ENCODE measurements at places on chromosomes 11 and 22. TPM values are rescaled to one million over a fixed set of nuclear protein-coding genes. Genes with fewer than 3 reads are reported as not detected.

Gene UBQLN3
- total RNA-seq = not detected

Gene SCUBE2
- 0.29 TPM for total RNA-seq

Gene SPON1
- total RNA-seq = not detected

Gene DENND6B
- 3.6 TPM for total RNA-seq

Gene CCDC73
- total RNA-seq = not detected

Gene TOM1
- 12.5 TPM for total RNA-seq

Gene CEP57
- 13.7 TPM for total RNA-seq

Gene OR52I1
- not detected for total RNA-seq

Gene DDIAS
- total RNA-seq = 17.9 TPM

Gene RCOR2
- 1.2 TPM for total RNA-seq

Gene GLYAT
- not detected for total RNA-seq

Gene OR52E8
- total RNA-seq = not detected

Gene ZFTA
- 5.8 TPM for total RNA-seq

Gene OR8D1
- total RNA-seq = not detected

Gene EFCAB6
- total RNA-seq = 0.42 TPM

Gene IGSF22
- total RNA-seq = not detected

Gene VSIG10L2
- not detected for total RNA-seq

Gene CCDC89
- total RNA-seq = not detected

Gene SWAP70
- 33.5 TPM for total RNA-seq

Gene CNGA4
- total RNA-seq = 0.03 TPM

Gene AIFM3
- 3.2 TPM for total RNA-seq

Gene KBTBD4
- total RNA-seq = 19.8 TPM

Gene HPX
- total RNA-seq = 0.71 TPM

Data from A549 treated with AZD2906 at 1 μM for 4 hours (cell line).